Liver (tissue), 10 donors: ENCODE measurements at places on chromosomes 13 and 19.

DNA sequence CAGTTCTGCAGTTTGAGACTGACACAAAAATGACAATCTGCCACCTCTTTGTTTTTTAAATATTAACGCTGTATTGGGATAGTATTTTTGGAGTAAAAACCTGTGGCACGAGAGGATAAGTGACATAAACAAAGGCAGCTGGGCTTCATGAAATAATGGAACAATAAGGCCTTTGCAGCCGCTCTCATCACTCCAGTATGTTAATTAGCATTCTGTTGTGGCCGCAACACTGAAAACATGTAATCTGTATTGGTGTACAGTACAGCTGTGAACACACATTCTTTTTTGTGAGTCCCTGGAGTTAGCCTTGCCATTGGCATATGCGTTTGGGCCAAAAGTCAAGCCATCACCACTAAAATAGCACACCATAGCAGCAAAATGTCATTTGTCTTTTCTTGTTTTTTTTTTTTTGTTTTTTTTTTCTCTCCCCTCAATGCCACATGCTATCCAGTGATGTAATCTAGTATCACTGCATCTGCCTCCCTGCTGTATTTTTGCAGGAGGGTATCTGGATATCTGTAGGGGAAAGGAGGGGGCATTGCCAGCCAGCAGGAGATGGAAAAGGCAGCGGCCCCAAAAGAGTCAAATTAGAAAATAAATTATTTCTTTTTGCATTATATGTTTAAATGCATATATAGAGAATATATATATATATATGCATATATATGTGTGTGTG, 885 bp upstream of the ZNF536 start:
- no peak for DNase-seq

- DNase-seq, result no peak
Observed at GRCh38 chr13:41651413-41652058, 194.2 kb downstream of the RGCC start.

DNA sequence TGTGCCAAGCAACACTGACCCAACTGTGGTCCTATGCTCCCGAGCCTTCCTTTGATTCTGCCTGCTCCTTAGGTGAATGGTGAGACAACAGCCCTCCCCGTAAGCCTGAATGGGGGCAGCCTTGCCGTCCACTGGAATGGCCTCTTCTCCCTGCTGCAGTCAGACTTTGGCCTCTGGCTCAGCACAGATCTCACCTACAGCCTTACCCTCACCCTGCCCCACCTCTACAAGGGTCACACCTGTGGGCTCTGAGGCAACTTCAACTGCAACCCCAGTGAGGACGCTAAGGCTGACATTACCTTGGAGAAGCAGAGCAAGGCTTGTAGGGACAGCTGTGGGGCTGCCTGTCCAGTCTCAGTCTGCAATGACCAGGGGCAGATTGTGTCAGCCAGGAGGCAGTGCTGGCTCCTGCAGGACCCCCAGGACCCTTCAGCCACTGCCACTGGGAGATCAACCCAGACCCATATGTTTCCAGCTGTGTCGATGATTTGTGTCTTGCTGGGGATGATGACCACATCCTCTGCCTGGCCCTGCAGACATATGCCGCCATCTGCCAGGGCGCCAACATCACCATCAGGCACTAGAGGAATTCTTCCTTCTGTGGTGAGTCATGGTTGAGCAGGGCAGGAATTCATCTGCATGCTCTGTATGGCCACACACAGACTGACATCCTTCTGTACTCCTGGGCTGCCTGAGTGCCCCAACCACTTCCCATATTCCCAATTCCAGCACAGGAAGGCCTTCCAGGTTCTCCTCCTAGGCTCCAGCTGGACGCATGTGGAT, 27.3 kb upstream of the FXYD3 start:
- no peak for DNase-seq

DNA sequence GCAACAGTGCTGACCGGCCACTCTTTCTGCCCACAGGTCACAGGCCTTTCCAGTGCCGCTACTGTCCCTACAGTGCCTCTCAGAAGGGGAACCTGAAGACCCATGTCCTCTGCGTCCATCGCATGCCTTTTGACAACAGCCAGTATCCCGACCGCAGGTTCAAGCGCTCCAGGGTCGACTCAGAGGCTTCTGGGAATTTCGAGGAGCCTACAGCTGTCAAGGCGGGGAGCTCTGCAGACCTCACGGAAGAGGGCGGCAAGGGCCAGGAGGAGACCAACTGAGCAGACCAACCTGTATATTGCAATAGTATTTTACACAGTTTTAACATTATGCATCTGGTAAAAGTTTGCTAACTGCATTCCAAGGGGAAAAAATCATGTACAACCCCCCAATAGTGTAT, 338.5 kb downstream of the ZNF536 start:
- no peak for DNase-seq

GRCh38 chr13:23741879-23742510, 147.2 kb downstream of the MIPEP start:
- no peak for DNase-seq
